Regular cardiac myocyte (primary cell): ENCODE measurements at places on chromosomes 6 and 20. TPM values are rescaled to one million over a fixed set of nuclear protein-coding genes. Genes with fewer than 3 reads are reported as not detected.

CLVS2 gene
- total RNA-seq: not detected in 2 replicates

SYNDIG1 gene
- 0.58 and 1.4 TPM in 2 replicates for total RNA-seq

SALL4 gene
- under 0.01 and 0.28 TPM in 2 replicates for total RNA-seq

TGM3 gene
- 0.19 and 0.28 TPM in 2 replicates for total RNA-seq

BPIFA1 gene
- not detected in 2 replicates for total RNA-seq

NAPB gene
- 8.6 and 9.6 TPM in 2 replicates for total RNA-seq

TCF19 gene
- total RNA-seq: 3.7 and 42.6 TPM in 2 replicates

CRISP3 gene
- total RNA-seq: not detected in 2 replicates

MDN1 gene
- 21.4 and 24.7 TPM in 2 replicates for total RNA-seq

MUC22 gene
- total RNA-seq: not detected in 2 replicates

DCDC2 gene
- 1.5 and 1.7 TPM in 2 replicates for total RNA-seq

COL21A1 gene
- 0.38 and 1.7 TPM in 2 replicates for total RNA-seq

CLIC5 gene
- under 0.01 TPM in 1 of 2 replicates, not detected in the other for total RNA-seq

IRF4 gene
- total RNA-seq: 0.19 and 0.28 TPM in 2 replicates

SLC35F1 gene
- under 0.01 TPM in 1 of 2 replicates, not detected in the other for total RNA-seq

SAMD3 gene
- total RNA-seq: 26.5 and 28.8 TPM in 2 replicates

FRMD1 gene
- total RNA-seq: not detected in 2 replicates

BTN1A1 gene
- total RNA-seq: under 0.01 TPM in 1 of 2 replicates, not detected in the other

MAP7 gene
- total RNA-seq: 0.58 and 1.4 TPM in 2 replicates

HMGCLL1 gene
- total RNA-seq: under 0.01 and 0.28 TPM in 2 replicates

KCNS1 gene
- 0.58 and 2.0 TPM in 2 replicates for total RNA-seq

BTNL2 gene
- not detected in 2 replicates for total RNA-seq

SPAG4 gene
- 17.1 and 36.1 TPM in 2 replicates for total RNA-seq

MDFI gene
- total RNA-seq: 1.3 and 2.8 TPM in 2 replicates

ADGRF5 gene
- 43.1 TPM in 2 replicates for total RNA-seq

ZNF334 gene
- 2.5 and 3.1 TPM in 2 replicates for total RNA-seq

PPP1R3G gene
- 1.7 and 8.7 TPM in 2 replicates for total RNA-seq

CD109 gene
- 5.8 and 12.4 TPM in 2 replicates for total RNA-seq

PCSK2 gene
- not detected in 2 replicates for total RNA-seq

UFL1 gene
- total RNA-seq: 34.3 and 38.1 TPM in 2 replicates

RTEL1 gene
- total RNA-seq: 6.2 and 13.8 TPM in 2 replicates

BPHL gene
- 9.6 and 11.0 TPM in 2 replicates for total RNA-seq

MRS2 gene
- 22.6 and 31.6 TPM in 2 replicates for total RNA-seq

RPS6KA2 gene
- total RNA-seq: 38.3 and 74.1 TPM in 2 replicates

MICB gene
- 9.0 and 20.7 TPM in 2 replicates for total RNA-seq

ELOVL2 gene
- total RNA-seq: 0.38 and 2.8 TPM in 2 replicates

SLC22A7 gene
- not detected in 2 replicates for total RNA-seq

EDEM2 gene
- total RNA-seq: 47.9 and 68.8 TPM in 2 replicates

OOEP gene
- total RNA-seq: not detected in 2 replicates

NKX2-2 gene
- total RNA-seq: not detected in 2 replicates

SAMD5 gene
- under 0.01 TPM in 2 replicates for total RNA-seq

ATP9A gene
- 23.2 and 40.3 TPM in 2 replicates for total RNA-seq

PTK7 gene
- 47.0 and 107 TPM in 2 replicates for total RNA-seq

TRDN gene
- not detected in 2 replicates for total RNA-seq

CEBPB gene
- 42.9 and 115 TPM in 2 replicates for total RNA-seq

LAMP5 gene
- total RNA-seq: 0.19 TPM in 1 of 2 replicates, not detected in the other

SLC22A2 gene
- total RNA-seq: under 0.01 TPM in 1 of 2 replicates, not detected in the other

FYN gene
- 63.5 and 118 TPM in 2 replicates for total RNA-seq

DEFB124 gene
- total RNA-seq: not detected in 2 replicates

AGER gene
- total RNA-seq: 0.56 and 0.58 TPM in 2 replicates

OPRM1 gene
- not detected in 2 replicates for total RNA-seq

RBM38 gene
- 4.5 and 8.2 TPM in 2 replicates for total RNA-seq

SPDEF gene
- under 0.01 TPM in 1 of 2 replicates, not detected in the other for total RNA-seq

BRD2 gene
- 63.7 and 73.2 TPM in 2 replicates for total RNA-seq

BPIFB1 gene
- total RNA-seq: not detected in 2 replicates

KIFC1 gene
- 5.9 and 52.1 TPM in 2 replicates for total RNA-seq

TAP2 gene
- 10.4 and 22.6 TPM in 2 replicates for total RNA-seq

DPM1 gene
- total RNA-seq: 88.5 and 89.0 TPM in 2 replicates

SLC12A5 gene
- 0.85 TPM in 1 of 2 replicates, not detected in the other for total RNA-seq
